ENCODE measurements at places on chromosomes 13 and 19.

- no peak for DNase-seq
These were observed 144.4 kb downstream of the USP12 start for GRCh38 chr13:27027086-27027667.

DNA sequence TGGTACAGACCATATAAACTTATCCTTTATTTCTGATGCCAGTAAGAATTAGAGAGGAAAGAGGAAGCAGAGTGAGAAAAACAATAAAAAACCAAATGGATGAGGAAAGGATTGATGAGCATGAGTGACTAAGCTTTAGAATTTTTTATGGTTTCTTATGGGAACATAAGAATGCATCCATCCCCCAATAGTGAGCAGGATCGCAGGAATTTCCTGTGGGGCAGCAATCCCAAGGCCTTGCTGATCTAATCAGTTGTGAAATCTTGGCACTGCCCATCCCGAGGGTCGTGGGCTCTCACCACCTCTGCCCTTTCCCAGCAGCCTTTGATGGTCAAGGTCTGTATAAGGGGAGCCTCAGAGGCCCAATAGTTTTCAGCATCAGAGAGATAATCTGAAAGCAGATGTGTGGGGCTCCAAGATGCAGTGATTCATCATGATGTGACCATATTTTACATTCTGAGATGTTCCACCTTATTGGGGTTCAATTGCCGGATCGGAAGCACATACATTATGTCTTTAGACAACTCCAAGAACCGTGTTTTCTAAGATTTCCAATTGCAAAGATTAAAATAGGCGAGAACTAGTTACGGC, 222.1 kb downstream of the DNAJC15 start:
- DNase-seq = no peak

DNA sequence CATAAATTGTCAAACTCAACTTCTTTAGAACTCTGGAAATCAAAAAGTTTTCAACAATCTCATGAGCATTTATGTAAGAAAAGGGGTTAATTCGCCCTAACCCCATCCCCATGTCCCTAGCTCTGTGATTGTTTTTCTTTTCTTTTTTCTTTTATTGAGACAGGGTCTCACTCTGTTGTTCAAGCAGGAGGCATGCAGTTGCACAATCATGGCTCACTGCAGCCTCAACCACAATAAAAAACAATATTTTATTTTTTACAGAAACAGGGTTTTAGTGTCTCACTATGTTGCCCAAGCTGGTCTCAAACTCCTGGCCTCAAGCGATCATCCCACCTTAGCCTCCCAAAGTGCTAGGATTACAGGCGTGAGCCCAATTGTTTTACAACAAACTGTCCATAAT, 16.7 kb downstream of the VWA8 start:
- no peak for DNase-seq

DNA sequence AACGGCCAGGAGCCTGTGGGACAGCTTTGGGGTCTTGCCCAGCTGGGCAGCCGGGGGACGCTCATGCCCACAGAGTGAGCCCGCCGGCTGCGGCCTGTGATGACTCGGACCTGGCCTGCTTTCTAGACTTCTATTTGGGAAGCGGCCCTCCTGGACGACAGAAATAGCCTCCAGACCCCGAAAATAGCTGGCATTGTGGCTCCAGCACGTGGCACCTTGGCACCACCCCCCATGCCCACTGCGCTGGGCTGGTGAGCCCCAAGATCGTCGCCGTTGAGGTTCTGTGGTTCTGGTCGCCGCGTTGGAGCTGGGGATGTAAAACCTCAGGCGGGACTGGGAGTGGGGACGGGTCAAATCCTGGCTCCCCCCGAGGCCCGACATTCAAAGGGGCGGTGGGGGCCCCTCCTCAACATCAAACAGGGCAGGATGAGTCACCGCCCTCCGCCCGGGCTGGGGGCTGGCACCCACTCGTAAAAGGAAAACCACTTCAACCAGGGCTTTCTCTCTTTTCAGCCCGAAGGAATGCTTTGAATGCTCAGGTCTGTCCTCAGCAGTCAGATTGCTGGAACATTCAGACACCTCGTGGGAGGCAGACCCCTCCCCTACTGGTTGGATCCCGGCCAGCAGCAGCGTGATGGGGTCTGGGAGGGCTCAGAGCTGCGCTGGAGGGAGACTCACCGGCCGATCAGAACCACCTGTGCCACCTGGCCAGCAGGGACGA, 42.1 kb downstream of the GADD45B start:
- no peak for DNase-seq

- no peak for DNase-seq
These were observed 472.9 kb downstream of the FOXO1 start for GRCh38 chr13:40193286-40194223.

GRCh38 chr19:50534478-50534877, 20.8 kb upstream of the ASPDH start:
- DNase-seq = no peak

DNA sequence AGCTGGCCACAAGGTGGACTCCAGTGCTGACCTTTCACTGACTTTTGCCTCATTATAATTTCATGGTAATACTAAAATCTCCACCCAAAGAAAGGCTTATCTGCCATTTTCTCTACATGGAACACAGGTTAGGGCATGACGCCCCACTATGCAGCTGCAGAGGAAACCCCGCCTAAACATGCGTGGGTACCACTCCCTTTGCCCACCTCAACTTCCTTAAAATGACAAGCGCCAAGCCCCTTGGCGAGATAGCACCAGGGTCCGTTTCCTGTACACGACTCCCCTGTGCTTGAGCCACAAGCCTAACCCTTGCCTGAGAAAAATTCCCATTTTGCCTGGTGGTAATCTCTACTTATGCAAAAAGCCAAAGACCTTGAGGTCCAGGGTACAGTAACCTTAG, 36.0 kb upstream of the PABPC3 start:
- DNase-seq = no peak

GRCh38 chr19:49064768-49065611, at the start of gene NTF4:
Gene NTF4, minus strand, starts transcription at chr19:49064818. Its CDS starts 2,821 bp downstream, at chr19:49061997.
- no peak for DNase-seq

GRCh38 chr13:33144358-33144784, 128.1 kb downstream of the KL start:
- no peak for DNase-seq

DNA sequence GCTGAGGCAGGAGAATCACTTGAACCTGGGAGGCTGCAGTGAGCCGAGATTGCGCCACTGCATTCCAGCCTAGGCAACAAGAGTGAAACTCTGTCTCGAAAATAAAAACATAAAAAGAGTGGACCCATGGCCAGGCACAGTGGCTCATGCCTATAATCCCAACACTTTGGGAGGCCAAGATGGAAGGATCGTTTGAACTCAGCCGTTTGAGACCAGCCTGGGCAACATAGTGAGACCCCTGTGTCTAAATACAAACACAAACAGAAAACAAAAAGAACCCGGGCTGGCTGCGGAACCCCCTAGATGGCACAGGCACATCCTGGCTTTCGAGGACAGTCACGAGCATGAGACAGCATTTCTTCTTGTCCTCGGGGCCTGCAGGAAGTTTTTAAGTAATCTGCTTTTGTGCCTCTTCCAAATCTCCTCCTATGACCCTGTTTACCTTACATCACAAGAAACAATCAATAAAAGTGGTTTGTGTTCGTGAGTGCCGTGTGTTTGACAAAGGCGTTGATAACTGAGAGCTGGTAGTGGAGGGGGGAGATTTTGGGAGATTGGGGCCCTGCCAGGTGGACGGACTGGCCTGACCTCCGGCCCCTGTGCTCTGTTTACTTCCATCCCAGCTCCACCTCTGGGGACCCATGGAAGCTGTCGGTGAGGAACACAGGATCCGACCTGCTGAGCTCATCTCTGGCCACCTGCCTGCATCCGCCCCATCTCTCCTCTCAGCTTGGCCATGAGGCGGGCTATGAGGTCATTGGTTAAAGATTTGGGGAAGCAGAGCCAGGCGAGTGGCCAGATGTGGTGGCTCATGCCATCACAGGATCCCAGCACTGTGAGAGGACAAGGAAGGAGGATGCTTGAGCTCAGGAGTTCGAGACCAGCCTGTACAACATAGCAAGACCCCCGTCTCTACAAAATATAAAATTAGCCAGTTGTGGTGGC, 5.9 kb upstream of the GDF15 start:
- no peak for DNase-seq

GRCh38 chr19:10112895-10113591, 1.6 kb downstream of the P2RY11 start:
- DNase-seq = peak; percentile 61

Measured in Kasumi-1 (cell line).